ENCODE measurements at places on chromosomes 12 and 14. TPM values are rescaled to one million over a fixed set of nuclear protein-coding genes. Genes with fewer than 3 reads are reported as not detected.

GRCh38 chr12:88662961-88663360, 82.7 kb upstream of the KITLG start:
- H3K4me1 ChIP-seq = no peaks in the 10 kb centered on the region
- H3K27me3 ChIP-seq = no peaks in the 10 kb centered on the region
- no peak for DNase-seq
- no peak overlapping the region for H3K4me3 ChIP-seq

MSRB3 gene
- total RNA-seq = 1.6 TPM

SIX6 gene
- total RNA-seq = not detected

HCAR3 gene
- total RNA-seq = not detected

DNA sequence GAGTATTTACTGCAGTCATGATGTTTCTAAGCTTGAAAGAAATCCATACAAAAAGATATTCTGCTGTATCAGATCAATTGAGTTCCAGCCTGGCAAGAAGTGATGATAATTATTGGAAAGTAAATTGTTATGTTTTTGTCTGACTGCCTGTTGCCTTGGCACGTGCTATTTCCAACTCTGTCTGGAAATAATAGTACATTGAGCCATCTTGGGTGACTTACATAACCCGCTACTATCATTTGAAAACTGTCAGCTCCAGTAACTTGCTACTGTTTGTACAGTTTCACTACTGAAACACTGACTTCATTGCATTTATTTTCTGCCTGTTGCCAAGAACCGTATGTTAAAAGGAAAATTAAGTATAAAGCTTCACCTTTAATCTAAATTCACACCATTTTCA, 318.6 kb downstream of the ITPR2 start:
- no peaks in the 10 kb centered on the region for H3K36me3 ChIP-seq
- DNase-seq = no peak
- H3K4me1 ChIP-seq = peaks cover 26% of the 10 kb centered on the region
- H3K4me3 ChIP-seq = no peak overlapping the region

- H3K4me1 ChIP-seq = no peaks in the 10 kb centered on the region
- H3K27ac ChIP-seq = no peak overlapping the region
- DNase-seq = no peak
- no peaks in the 10 kb centered on the region for H3K36me3 ChIP-seq
- H3K27me3 ChIP-seq = no peaks in the 10 kb centered on the region
Observed at GRCh38 chr12:21580748-21581516, 23.7 kb downstream of the GYS2 start.

GRCh38 chr12:62766496-62766895, 168.5 kb downstream of the PPM1H start:
- H3K4me3 ChIP-seq = no peak overlapping the region
- no peak overlapping the region for H3K27ac ChIP-seq
- no peaks in the 10 kb centered on the region for H3K36me3 ChIP-seq
- H3K27me3 ChIP-seq = no peaks in the 10 kb centered on the region
- no peak for DNase-seq

ZC3H10 gene
- total RNA-seq = 11.1 TPM
